ENCODE measurements at places on chromosomes 7 and 10.

DNA sequence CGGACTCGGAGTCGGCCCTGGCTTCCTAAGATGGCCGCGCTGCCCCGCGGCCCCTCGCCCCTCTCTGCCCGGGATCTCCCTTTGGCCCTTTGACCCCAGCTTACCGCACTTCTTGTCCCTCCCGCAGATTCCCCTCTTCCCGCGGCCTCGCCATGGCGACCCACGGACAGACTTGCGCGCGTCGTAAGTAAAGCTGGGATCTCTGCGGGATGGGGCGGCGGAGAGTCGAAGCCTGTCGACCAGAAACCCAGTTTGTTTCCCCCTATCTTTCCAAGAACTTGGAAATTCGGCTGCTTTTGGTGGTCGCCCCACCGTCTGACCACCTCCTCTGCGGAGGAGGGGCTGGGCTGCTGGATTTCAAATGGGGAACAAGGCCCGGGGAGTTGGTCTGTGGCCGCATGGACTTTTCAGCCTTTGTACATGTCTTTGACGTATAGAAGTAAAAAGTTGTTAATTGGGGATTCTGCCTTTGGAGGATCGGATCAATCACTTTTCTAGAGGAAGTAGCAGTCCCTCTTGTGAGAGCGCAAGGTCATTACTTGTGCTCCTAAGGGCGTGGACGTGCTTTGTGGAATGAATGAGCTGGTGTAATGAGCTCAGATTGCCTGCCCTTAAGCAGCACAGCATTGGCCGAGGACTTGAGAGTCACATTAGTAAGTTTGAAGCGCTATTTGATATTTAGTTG is 553 bp downstream of the VDAC2 start:
- DNase-seq, result no peak

- no peak for DNase-seq
Observed at GRCh38 chr7:151273651-151274390, 25.3 kb upstream of the SMARCD3 start.

GRCh38 chr10:86306628-86307278 is 59.8 kb downstream of the GRID1 start:
- no peak for DNase-seq

DNA sequence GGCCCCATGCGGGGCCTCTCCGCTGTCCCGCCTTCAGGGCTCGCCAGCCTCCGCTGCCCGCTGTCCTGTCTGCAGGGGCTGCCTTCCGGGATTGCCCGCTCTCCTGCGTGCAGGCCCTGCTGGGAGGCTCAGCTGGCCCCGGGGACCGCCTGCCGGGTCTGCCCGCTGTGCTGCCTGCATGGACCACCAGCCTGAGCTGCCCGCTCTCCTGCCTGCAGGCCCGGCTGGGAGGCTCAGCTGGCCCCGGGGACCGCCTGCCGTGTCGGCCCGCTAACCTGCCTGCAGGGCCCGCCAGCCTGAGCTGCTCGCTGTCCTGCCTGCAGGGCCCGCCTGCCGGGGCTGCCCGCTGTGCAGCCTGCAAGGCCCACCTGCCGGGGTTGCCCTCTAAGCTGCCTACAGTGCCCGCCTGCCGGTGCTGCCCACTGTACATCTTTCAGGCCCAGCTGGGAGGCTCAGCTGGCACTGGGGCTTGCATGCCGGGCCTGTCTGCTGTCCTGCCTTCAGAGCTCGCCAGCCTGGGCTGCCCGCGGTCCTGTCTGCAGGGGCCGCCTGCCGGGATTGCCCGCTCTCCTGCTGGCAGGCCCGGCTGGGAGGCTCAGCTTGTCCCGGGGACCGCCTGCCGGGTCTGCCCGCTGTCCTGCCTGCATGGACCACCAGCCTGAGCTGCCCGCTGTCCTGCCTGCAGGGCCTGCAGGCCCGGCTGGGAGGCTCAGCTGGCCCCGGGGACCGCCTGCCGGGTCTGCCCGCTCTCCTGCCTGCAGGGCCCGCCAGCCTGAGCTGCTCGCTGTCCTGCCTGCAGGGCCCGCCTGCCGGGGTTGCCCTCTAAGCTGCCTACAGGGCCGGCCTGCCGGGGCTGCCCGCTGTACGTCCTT is 165.1 kb downstream of the GLRX3 start:
- no peak for DNase-seq

- peak; percentile 78 for DNase-seq
Observed at GRCh38 chr7:117808341-117808757, 64.9 kb downstream of the CTTNBP2 start.

- no peak for DNase-seq
Observed at GRCh38 chr10:110498982-110499795, 1.5 kb downstream of the DUSP5 start.

DNA sequence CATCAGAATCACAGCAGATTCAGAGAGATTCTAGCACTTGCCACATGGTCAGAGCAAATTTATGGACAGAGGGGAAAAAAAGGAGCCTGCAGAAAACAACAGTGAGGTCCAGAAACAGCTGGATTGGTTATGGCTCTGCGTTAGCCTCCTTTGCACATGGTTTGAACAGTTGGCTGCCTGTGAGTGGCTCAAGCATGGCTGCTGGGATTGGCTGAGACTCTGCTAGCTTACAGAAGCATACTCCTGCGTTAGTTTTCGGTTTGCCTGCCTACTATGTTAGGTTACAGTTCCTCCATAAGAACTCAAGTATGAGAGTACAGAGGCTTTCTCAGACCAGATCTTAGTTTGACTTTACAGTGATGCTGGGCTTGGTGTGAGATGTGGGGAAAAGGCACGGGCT is 80.7 kb upstream of the WDR11 start:
- no peak for DNase-seq

All from COR-L47 (cell line).